ENCODE measurements at places on chromosomes 12 and 14.

- DNase-seq, result no peak
Measured at GRCh38 chr14:64792231-64792630, 87.5 kb downstream of the SPTB start.

DNA sequence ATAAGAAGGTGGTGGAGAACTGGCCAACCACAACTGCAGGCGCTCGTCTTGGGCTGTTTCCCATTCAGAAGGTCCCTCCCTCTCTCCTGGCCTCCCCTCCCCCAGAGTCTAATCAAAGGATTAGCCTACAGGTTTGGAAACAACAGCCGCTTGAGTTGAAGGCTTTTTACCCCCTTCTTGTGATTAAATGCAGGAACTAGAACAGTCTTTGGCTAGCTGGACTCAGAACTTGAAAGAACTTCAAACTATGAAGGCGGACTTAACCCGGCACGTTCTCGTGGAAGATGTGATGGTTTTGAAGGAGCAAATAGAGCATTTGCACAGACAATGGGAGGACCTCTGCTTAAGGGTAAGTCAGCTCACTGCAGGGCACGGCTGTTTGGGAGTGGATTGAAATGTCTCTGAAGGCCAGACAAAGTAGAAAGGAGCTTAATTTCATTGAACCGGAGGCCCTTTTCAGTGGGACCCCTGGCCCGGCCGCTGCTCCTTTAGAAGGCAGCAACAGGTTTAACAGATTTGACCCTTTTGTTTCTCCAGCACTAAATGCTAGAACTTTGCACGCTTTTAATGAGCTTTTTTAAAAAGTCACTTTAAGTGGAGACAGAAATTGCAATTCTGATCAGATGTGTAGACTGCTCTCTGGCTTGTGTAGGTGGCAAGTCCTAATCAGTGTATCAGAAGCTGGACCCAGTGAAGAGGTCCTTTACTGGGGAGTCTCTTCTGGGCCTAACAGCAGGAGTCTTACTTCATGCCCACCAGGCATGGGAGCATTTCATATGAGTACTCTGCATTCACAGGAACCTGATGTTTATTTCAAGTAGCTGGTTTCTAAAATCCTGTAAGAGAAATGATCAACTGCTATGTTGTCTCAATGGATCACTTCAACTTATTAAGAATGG lies 107.7 kb downstream of the ESR2 start:
- DNase-seq, result no peak

- DNase-seq, result no peak
Measured at GRCh38 chr14:74333909-74334308, 14.4 kb upstream of the VRTN start.

- no peak for DNase-seq
Measured at GRCh38 chr14:35965400-35965799, 139.3 kb downstream of the BRMS1L start.

DNA sequence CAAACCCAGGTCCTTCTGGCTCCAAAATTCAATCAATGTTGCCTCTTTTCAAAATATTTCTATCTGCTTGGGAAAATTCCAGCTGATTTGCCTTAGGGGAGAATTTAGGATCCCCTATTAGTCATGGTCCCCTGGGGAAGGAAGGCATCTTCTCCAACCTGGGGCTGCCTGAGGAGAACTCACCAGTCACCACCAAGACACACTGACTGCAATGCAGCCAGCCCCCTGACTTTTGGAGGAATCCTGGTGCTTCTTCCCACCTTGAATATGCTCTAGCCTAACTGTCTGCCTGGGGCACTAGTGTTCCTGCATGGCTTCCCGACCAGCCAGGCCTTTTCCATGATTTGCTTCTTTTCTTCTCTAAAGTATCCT lies 71.8 kb upstream of the BCL2L14 start:
- no peak for DNase-seq

Measured in T-helper 2 cell (primary cell).